ENCODE measurements at places on chromosomes 7 and 10. TPM values are rescaled to one million over a fixed set of nuclear protein-coding genes. Genes with fewer than 3 reads are reported as not detected.

GRCh38 chr10:16987206-16987621 lies 142.4 kb downstream of the CUBN start:
- no peak for DNase-seq

DNA sequence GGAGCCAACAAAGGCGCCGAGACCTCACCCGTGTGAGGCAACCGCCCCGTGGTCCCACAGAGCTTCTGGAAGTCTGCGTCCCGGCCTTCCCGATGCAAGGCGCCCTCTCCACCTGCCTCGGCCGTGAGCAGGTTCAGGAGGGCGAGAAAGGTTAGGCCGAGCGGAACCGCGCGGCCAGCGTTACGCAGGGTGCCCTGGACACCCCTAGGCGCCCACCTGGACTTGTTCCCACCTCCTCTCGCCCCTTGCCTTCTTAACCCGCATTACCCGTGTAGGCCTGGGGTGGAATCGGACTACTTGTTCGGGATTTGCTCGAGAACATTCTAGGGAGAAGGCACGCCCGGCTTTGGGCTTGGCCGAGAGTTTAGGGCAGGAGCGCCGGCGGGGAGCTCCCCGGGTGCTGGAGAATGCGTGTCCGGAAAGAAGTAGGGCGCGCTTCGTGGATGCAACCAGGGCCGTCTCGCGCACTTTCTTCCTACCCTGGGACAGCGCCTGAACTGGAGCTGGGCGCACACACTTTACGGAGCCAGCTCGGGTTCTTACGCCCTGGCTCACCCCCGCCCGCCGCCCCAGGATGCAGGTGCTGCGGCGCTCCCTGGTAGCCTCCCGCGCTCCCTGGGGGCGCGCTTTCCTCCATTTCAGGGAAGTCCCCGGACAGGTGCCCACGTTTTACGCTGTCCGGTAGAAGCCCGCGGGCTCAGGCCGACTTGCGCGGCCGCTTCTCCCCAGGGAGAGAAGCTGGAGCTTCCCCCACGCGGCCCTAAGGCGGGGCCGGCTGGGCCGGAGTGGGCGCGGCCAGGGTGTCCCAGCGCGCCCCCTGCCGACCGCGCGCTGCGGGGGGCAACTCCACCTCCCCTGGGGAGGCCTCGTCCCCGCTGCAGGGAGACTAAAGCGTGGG lies 74.5 kb downstream of the INSIG1 start:
- no peak for DNase-seq

DNA sequence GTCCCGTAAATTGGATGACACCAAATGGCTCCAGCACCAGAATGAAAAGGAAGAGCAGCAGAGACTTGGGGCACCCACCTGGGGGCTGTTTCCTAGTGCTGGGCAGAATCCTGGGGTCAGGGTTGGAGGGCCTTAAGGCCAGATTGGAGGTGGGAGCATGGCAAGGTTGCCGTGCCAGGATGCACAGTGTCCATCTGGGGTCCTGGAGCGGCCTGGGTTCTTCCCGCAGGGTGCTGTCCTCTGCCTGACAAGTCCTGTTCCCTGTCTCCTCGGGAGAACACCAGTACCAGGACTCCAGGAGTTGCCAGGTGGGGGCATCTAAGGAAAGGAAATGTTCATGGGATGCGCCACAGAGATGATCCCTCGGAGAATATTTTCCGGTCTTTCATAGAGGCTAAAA lies 42.8 kb downstream of the MGMT start:
- no peak for DNase-seq

GRCh38 chr7:123608991-123609882 lies 7.6 kb downstream of the ASB15 start:
- no peak for DNase-seq

DNA sequence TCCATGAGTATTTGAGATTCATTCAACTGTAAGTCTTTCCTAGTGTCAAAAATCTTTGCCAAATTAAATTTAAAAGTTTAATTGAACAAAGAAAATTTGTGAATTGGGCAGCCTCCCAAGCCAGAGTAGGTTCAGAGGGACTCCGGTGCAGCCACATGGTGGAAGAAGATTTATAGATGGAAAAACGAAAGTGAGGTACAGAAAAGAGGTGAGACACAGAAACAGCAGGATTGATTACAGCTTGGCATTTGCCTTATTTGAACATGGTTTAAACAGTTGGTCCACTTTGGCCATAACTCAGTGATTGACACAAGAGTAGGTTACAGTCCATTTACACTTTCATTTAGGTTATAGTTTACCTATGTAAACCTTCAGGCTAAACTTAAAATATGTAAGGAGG lies 465.8 kb downstream of the ARL4A start:
- no peak for DNase-seq

DNA sequence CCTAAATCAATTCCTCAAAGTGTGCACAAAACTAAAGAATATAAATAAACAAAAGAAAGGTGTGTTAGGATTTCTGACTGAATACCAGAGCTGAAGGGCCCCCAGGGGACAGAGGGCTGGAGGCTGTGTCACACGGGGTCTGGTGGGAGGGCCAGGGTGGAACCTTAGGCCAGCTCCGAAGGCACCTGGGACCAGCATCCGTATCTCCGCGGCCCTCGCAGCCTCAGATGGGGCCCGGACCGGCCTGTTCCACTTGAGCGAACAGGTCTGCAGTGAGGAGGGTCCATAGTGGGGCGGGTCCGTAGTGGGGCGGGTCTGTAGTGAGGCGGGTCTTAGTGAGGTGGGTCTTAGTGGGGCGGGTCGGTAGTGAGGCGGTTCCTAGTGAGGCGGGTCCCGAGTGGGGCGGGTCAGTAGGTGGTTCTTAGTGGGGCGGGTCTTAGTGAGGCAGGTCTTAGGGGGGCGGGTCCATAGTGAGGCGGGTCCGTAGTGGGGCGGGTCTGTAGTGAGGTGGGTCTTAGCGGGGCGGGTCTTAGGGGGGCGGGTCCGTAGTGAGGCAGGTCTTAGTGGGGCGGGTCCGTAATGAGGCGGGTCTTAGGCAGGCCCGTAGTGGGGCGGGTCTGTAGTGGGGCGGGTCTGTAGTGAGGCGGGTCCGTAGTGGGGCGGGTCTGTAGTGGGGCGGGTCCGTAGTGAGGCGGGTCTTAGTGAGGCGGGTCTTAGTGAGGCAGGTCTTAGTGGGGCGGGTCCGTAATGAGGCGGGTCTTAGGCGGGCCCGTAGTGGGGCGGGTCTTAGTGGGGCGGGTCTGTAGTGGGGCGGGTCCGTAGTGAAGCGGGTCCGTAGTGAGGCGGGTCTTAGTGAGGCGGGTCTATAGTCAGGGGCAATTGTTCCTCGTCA lies 15.1 kb downstream of the GPR146 start:
- peak; percentile 33 for DNase-seq

DNA sequence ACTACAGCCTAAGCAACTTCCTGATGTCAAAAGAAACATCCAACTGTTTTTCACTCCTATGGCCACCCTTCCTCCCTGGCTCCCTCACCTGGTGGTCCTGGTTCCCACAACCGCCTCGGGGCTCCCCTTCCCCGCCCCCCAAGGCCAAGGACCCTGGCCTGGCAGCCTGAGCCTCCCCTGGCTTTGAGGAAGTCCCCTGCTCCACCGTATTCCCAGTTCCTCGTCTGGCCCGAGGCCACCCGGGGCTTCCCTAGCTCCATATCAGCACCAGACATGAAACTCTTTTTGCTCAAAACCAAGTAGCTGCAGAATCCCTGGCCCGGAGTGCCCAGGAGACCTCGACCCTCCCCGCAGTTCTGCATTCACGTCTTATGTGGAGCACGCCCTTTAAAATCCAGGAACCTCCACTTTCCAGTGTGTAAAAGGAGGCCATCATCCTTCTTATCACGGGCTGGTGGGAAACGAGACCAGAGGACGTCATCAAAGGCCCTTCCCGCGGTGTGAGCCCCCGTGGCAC lies 82.9 kb downstream of the PRKAG2 start:
- DNase-seq: no peak

DNA sequence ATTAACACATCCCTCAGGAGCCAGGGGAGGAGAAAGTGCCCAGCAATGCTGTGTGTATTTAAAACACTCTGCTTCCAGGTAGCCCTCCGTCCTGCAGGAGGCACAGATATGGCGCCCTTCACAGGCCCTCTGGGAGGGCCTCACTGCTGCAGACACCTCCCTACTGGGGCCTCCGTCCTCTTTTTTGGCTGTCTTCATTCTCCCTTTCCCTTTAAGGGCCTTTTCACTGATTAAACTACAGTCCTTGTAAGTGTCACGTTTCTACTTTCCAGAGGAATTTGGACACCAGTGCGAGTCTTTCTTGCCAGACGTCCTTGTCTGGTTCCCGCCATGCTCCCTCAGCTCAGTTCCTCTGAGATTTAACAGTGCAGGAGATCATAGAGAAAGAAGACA lies 39.7 kb upstream of the MKRN1 start:
- DNase-seq: no peak

- DNase-seq: no peak
These were observed 132.0 kb upstream of the FOXK1 start for GRCh38 chr7:4550117-4550516.

GRCh38 chr7:92987095-92987494 lies 130.7 kb downstream of the SAMD9 start:
- DNase-seq: no peak

DNA sequence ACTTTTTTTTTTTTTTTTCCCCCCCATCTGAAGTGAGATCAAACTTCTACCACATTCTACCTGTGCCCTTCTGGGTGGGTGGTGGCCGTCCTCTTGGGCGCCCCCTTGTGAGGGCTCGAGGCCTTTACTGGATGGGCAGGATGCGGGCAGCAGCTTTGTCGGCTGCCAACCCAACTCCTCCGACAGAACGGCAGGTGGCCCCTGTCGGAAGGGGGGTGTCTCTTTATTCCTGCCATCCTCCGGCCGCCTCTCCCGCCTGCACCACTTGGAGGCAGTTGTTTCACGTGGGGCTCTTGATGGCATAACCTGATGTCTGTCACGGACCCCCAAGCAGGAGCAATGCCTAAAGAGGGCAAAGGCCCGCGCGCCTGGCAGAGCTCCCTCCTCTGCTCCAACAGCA lies 31.0 kb downstream of the AMZ1 start:
- no peak for DNase-seq

DNA sequence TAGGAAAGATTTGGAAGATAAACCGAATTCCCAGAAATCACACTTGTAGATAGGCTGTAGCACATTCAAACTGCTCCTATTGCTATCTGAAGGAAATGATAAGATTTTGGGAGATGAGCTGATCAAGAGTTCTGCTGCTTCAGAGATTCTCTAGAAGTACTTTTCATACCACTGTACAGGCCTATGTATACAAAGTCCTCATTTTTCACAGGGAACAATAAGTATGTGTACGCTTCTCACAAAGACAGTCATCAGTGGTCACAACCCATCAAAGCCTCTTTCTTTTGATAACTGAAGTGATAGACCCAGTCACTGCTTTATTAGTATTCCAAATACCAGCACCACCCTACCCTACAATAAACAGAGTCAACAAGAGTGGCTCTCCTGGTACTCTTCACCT lies 15.6 kb upstream of the SEPTIN7 start:
- no peak for DNase-seq

- DNase-seq: no peak
These were observed 320.7 kb downstream of the HGF start for GRCh38 chr7:81449105-81449504.

- no peak for DNase-seq
These were observed 16.5 kb downstream of the SGPL1 start for GRCh38 chr10:70832221-70832620.

DNA sequence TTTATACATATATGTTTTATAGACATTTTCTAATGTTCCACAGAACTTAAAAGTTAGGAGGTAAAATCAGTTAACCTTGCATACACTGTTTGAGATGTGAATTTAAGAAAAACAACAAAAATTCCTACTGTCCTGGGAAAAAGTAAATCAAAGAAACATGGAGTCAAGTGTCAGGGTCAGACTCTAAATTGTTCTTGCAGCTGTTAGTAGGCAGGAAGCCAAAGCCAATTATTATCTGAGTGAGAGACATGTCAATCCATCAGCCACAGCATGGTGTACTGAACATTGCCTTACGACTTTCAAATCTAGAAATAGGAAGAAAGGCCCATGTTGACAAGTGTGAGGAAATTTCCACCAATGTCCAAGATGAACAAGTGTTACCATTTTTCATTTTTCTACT lies 461.2 kb upstream of the MBL2 start:
- DNase-seq: no peak

GRCh38 chr7:134946260-134946659 lies 40.0 kb upstream of the AGBL3 start:
- DNase-seq: no peak

GRCh38 chr7:13904007-13904406 lies 85.5 kb downstream of the ETV1 start:
- DNase-seq: no peak

GIMAP1 gene
- total RNA-seq: 1.3 TPM

TNS3 gene
- 2.7 TPM for total RNA-seq

HSPA12A gene
- total RNA-seq: 2.2 TPM
